ENCODE measurements at places on chromosomes 1 and 21.

DNA sequence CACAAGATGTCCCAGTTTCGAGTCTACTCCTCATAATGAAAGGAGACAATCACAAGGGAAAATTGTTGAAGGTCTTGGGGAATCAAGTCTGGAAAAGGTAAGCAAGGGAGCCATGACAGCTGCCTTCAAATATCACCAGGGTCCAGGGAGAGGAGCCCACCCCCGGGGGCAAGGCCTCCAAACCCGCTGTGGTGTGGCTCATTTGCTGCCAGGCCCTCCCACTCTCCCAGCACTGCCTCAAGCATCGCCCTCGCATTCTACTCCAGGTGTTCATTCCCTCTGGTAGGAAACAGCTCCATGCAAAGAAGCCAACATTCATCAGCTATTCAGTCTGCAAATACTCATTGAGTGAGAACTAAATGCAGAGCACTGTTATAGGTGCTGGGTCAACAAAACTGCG, 8.6 kb downstream of the S100A9 start:
- DNase-seq: no peak

DNA sequence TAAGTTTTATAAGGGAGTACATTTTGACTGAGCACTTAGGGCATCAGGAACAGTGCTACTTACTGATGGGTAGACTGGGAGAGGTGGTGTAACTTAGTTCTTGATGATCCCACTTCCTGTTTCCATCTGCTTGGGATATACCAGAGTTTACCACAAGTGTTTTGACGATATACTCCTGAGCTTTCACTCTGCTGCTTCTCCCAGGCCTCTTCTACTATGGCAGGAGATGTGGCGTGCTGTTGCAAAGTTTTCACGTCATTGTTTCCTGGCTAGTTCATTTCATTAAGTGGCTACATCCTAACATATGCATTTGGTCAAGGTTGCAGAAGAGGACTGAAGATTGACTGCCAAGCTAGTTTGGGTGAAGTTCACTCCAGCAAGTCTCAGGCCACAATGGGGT, 41.3 kb upstream of the LAMC2 start:
- DNase-seq: no peak

DNA sequence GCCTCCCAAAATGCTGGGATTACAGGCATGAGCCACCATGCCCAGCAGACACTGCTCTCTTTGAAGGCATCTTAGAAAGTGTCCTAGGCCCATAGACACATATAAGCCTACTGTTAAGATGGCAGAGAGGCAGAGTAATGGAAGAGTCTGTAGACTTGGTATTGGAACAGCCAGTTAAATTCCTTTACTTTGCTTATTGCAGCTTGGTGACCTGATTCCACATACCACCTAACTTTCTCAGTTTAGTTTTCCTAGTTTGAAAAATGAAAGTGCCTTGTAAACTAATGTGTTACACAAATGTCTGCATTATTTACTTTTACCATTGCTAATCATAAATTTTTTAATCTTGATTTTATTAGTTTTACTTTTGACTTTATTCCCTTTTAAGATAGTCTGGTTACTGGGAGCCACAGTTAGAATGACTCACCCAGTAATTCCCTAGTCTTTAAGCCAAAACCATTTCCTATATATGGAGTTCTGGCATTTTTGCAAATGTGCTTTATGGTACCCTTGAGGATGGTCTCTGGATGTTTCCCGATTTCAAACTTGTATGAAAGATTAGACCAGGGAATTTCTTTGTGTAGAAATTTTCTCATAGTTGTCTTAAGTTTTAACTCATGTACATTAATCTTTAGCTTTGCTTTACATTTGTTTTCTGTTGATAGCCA, 6.4 kb downstream of the SMAP2 start:
- peak; percentile 63 for DNase-seq

GRCh38 chr1:236851871-236852270, 56.8 kb downstream of the MTR start:
- no peak for DNase-seq

GRCh38 chr21:41858466-41859296, 20.5 kb downstream of the PRDM15 start:
- no peak for DNase-seq

GRCh38 chr1:211257826-211258225, 1.3 kb upstream of the RCOR3 start:
- DNase-seq: peak; percentile 38

- DNase-seq: peak; percentile 77
These were observed 425.1 kb downstream of the SETD4 start for GRCh38 chr21:35635261-35635660.

GRCh38 chr1:149846042-149846441, 53.3 kb upstream of the BOLA1 start:
- no peak for DNase-seq

- no peak for DNase-seq
These were observed 170.8 kb downstream of the S1PR1 start for GRCh38 chr1:101407505-101408211.
